Immature natural killer cell (primary cell): ENCODE measurements at places on chromosomes 13 and 19.

GRCh38 chr13:89965252-89965651 is 1382.2 kb upstream of the MIR17HG start:
- DNase-seq, result no peak

GRCh38 chr13:43058318-43058674 is 34.9 kb downstream of the DNAJC15 start:
- no peak for DNase-seq

DNA sequence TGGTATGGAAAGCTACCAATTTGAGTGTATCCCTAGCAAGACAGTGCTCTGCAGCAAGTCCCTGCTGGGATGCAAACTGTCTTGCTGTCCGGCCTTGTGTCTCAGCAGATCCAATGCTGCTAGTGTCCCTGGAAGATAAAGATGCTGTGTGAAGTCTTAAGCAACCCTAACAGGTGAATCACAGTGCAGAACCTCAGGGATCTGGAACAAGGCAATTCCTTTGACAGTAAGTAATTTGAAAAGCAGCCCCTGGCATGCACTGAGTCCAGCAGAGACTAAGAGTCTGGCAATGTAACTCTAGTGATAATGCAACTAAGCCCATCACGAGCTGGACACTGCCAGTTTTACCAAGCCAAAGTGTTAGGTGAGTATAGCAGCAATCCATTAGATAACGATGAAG is 1.7 kb upstream of the UCHL3 start:
- DNase-seq, result no peak

GRCh38 chr19:17938092-17938845 is 5.5 kb downstream of the CCDC124 start:
- DNase-seq, result peak; percentile 78

DNA sequence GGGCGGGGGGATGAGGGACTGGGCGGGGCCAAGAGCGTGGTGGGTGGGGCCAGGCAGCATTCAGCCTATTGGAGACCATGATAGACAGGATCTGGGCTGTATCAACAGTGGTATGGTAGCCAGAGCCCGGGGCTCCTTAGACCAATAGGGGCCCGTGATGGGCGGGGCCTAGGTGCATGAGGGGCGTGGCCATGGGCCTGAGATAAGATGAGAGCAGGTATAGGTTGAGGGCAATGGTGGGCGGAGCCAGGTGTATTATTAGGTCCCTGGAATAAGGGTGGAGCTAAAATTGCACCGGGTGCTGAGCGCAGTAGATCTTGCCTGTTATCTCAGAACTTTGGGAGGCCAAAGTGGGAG is 5.3 kb downstream of the ABCA7 start:
- peak; percentile 67 for DNase-seq

DNA sequence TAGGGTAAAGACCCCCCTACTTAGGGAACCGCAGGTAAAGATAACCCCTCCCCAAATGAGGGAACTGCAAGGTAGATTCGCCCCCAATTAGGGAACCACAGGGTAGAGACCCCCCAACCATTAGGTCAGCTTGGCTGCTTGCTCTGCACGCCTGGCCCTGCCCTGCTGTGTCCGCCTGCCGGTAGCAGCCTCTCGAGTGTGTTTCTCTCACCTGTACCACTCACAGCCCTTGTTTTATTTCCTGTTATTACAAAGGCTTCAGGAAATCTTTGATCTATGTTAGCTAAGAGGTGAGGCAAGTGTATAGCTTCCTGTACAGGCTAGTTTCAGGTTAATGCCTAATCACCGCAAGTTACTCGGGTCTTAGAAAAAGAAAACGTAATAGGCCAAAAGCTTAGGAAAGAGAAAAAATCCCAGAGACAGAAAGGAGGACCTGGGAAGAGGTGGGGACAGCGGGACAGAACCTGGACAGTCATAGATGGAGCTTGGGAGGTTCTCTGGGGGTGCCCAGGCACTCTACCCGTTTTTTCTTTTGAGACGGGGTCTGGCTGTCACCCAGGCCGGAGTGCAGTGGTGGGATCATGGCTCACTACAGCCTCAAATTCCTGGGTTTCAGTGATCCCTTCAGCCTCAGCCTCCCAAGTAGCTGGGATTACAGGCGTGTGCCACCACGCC is 23.1 kb upstream of the EIF3G start:
- DNase-seq, result peak; percentile 54

- no peak for DNase-seq
These were observed 14.3 kb downstream of the RASA3 start for GRCh38 chr13:114118086-114118485.

- peak; percentile 55 for DNase-seq
These were observed at the start of gene CCDC106 for GRCh38 chr19:55647732-55648584. TSS of gene CCDC106 (plus strand) at chr19:55648212. CDS start at chr19:55649047, 835 bp downstream.

DNA sequence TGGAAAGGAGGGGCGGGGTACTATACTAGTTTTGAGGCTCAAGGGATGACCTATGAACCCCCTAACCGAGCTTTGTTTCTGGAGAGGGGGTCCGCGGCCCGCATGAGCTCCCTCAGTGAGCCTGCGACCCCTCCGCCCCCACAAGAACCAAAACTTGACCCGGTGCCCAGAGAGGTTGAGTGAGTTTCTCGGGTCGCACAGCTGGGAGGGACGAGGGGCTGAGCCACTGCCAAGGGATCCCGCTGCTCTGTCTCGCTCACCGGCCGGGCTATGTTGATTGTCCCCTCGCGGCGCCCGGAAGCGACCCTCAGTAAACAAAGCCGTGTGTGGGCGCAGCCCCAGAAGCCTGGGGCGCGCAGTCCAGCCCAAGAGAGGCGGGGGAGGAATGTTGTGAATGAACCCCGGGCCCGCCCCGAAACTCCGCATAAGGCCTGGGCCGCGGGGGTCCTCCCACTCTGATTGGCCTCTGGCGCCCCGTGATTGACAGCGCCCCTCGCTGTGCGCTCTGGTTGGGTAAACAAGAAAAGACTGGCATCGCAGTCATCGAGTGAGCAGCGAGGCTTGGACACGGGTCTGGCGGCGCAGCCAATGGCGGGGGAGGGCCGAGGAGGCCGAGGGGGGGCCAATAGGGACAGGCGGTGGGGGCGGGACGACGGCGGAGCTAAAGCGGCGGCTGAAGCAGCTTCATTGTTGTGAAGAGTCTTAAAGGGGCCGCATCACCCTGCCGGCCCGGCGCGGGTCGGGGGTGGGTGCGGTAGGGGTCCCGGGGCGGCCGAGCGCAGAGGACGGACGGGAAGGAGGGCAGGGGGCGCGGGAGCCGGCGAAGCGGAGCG is at the start of gene ZSWIM4:
Gene ZSWIM4 (plus strand): TSS at position 687 of the 833 bp plus-strand sequence. CDS start 206 bp downstream, outside the sequence.
- peak; percentile 95 for DNase-seq

DNA sequence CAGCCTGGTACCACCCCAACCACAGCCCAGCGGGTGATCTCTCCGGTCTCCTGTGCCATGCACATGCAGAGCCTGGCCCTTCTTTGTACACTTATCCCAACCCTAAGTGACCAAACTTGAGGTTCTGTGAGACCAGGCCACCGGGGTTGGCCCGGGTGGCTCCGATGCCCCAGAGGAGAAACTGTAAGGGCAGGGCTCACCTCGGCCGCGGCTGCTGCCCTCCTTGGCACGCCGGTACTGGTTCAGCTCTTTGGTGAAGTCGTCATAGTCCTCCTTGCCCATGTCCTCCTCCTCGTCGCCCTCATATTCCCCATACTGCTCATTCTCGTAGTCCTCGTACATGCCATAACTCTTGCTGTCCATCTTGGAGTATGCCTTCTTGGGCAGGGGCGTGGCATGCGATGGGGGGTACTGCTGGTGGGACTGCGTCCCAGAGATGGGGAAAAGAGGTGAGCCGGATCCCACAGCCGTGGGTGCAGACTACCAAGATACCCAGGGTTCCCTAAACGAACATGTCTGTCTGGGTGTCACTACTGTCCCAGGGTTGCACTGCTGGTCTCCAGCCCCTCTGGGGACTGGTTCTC is 23.7 kb downstream of the ZC3H4 start:
- no peak for DNase-seq

GRCh38 chr13:72218966-72219365 is 352.0 kb upstream of the DACH1 start:
- no peak for DNase-seq

DNA sequence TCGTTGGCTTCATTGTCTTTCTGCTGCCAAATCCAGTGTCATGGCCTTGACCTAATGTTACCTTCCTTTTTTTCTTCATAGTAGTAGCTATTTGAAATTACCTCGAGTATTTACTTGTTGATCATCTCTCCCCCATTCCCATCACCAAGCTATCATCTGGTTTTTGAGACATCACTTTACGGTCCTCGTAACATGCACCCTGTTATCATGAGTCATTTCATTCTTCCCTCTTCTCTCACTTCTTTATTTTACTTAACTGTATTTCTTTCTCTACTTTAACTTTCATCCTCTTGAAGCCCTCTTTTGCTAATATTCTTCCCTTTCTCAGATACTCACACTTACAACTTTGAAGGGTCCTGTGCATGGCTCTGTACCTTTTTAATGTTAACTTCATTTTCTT is 31.8 kb downstream of the TPP2 start:
- DNase-seq, result no peak

GRCh38 chr13:101127741-101128353 is 288.5 kb downstream of the NALCN start:
- peak; percentile 22 for DNase-seq

DNA sequence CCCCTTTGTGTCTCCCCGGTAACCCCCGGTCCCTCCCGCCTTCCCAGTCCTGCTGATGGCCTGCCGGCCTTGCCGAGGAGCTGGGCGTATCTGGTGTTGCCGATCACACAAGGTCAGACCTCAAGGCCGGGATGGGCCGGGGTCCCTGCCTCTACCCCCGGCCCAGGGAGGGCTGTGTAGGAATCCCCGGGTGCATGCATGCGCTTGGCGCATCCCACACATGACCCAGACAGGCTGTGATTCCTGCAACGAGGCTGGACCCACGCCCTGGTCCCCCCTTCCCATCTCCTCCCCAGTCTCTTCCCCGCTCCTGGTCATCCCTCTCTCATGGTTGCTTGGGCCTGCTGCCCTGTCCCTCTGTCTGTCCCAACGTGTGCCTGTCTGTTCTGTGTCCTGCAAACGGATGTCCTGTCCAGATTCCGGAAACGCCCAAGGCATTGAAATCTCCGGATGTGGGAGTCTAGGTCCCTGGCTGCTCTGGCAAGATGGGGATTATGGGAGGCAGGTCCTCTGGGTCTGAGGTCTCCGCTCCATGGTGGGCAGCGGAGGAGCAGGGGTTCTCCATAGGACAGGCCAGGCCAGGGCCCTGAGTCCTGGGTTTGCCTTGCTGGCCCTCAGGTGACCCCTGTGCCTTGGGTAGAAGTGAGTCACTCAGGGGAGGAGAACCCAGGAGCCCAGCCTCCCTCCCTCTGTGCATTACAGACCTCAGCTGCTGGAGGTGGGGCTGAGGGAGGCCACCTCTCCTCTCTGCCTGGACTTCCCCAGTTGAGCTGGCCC is 1.6 kb downstream of the PKN1 start:
- peak; percentile 50 for DNase-seq

- no peak for DNase-seq
These were observed 44.3 kb downstream of the ZNF146 start for GRCh38 chr19:36259211-36259610.

DNA sequence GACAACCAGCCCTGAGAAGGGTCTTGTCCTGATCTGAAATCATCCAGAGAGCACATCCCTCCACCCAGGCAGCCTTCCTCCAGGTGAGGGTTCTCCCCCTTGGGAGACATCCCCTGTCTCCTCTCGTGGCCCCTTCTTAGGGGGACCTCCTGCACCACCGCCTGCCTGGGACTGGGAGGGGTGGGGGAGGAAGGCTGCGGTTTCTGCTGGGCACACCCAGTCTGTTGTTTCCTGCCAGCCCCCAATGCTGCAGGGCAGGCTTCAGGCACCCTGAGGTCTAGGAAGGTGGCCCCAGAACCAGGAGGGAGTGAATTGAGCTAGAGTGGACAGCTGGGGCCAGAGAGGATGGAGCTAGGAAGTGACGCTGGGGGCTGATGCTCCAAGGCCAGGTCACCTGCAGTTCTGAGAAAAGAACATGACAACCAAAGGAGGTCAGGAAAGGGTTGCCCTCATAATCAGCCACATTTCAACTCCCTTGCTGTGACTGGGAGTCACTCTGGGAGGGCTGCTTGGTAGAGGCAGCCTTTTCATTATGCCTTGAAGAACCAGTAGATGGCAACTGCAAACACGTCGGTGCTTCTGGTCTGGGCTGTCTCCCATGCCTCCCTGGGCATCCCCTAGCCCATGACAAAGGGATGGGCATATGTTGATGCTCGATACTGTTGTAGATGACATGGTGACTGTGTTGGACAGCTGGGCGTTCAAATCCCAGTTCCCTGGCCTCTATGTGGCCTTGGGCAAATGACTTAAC is 1.4 kb downstream of the ARHGEF18 start:
- DNase-seq, result peak; percentile 54

GRCh38 chr13:110307767-110308655 is 927 bp downstream of the COL4A2 start:
- no peak for DNase-seq

DNA sequence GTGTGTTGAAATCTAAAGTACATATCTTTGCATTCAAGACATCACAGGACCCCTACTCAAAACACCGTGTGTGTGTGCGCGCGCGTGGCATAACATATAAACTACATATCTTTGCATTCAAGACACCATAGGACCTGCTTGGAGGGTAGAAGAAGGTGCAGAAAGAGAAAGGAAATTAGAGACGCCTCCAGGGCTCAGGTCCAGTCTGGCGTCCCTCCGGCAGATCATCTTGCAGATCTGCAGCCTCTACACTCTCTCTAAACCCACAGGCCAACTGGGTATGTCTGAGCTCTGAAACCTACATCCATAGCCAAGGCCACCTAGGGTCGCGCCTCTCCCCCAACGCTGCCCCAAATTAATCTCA is 659 bp upstream of the PAFAH1B3 start:
- no peak for DNase-seq
